ENCODE measurements at places on chromosomes 4 and X. TPM values are rescaled to one million over a fixed set of nuclear protein-coding genes. Genes with fewer than 3 reads are reported as not detected.

GRCh38 chr4:91488946-91489345, 814.8 kb upstream of the GRID2 start:
- H3K27ac ChIP-seq, result no peak overlapping the region
- H3K36me3 ChIP-seq, result no peaks in the 10 kb centered on the region
- H3K4me1 ChIP-seq, result no peaks in the 10 kb centered on the region
- no peak for DNase-seq

DNA sequence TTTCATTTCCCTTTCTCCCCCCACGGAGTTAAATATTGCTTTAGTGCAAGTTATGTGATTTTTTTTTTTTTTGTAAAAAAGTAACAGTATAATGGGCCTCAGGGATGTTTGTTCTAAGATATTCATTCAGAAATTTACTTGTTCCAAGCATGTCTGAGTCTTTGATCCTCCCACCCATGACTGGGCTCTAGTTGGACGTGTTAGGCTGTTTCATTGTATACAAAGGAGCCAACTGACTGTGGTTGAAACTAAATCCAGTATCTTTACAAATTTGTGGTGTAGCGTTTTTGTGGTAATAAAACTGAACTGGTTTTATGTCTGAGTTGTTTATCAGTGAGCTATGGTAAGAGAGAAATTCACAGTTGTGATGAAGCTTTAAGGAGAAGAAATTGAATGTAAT, 74.1 kb downstream of the DOCK11 start:
- no peaks in the 10 kb centered on the region for H3K4me1 ChIP-seq
- H3K27ac ChIP-seq, result no peak overlapping the region
- no peak for DNase-seq
- H3K36me3 ChIP-seq, result no peaks in the 10 kb centered on the region
- H3K27me3 ChIP-seq, result no peaks in the 10 kb centered on the region

- H3K4me3 ChIP-seq, result no peak overlapping the region
- no peaks in the 10 kb centered on the region for H3K4me1 ChIP-seq
- no peaks in the 10 kb centered on the region for H3K27me3 ChIP-seq
- no peak for DNase-seq
- H3K27ac ChIP-seq, result no peak overlapping the region
These were observed 74.8 kb downstream of the HTRA3 start for GRCh38 chr4:8344377-8344776.

DNA sequence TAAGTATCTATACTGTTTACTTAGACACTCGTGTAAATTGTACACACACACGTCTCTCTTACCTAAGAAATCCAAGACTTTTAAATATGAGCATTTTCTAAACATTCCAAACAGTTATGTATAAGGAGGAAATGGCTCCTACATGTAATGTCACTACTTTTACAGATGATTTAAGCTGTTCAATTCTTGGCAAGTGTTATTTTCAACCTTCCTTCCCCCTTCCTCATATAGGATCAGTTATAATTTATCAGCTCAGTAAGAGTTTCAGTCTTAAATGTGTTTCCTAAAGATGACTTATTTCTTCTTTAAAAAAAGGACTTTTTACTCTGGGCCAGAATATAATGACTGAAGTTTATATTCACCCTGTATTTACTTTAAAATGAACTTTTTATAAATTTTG, 601.1 kb downstream of the ANKRD50 start:
- H3K27ac ChIP-seq, result no peak overlapping the region
- H3K36me3 ChIP-seq, result no peaks in the 10 kb centered on the region
- no peaks in the 10 kb centered on the region for H3K27me3 ChIP-seq
- no peak overlapping the region for H3K4me3 ChIP-seq
- H3K4me1 ChIP-seq, result peaks cover 6% of the 10 kb centered on the region

GRCh38 chrX:9301836-9302235, 163.0 kb upstream of the TBL1X start:
- no peaks in the 10 kb centered on the region for H3K36me3 ChIP-seq
- no peak overlapping the region for H3K27ac ChIP-seq
- no peak overlapping the region for H3K4me3 ChIP-seq
- no peak for DNase-seq
- H3K4me1 ChIP-seq, result no peaks in the 10 kb centered on the region
- no peaks in the 10 kb centered on the region for H3K27me3 ChIP-seq

DNA sequence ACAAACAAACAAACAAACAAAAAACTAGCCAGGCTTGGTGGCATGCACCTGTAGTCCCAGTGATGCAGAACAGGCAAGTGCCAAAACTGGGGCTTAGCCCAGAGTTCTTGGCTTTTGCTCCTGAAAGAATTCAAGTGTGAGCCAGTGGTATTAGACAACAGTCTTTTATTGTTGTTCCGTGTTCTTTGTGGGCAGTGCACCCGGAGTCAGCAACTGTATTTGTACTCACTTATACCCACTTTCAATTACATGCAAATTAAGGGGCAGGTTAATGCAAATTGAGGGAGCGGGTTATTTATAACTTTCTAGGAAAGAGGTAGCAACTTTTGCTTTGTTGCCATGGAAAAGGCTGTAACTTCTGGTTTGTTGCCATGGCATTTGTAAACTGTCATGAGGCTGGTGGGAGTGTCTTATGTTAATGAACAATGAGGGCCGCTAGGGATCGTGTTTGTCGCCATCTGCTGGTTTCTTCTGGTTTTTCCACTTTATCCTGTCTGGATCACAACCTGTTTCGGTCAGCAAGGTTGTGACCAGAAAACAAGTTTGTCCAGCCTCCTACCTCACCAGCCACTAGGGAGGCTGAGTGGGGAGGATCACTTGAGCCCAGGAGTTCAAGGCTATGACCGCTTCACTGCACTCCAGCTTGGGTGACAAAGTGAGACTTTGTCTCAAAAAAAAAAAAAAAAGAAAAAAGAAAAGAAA, 88.8 kb upstream of the ESX1 start:
- H3K4me1 ChIP-seq, result no peaks in the 10 kb centered on the region
- no peak overlapping the region for H3K4me3 ChIP-seq
- no peaks in the 10 kb centered on the region for H3K36me3 ChIP-seq
- H3K27me3 ChIP-seq, result no peaks in the 10 kb centered on the region

GRCh38 chrX:123603491-123603890, 129.4 kb downstream of the THOC2 start:
- no peaks in the 10 kb centered on the region for H3K27me3 ChIP-seq
- H3K4me3 ChIP-seq, result no peak overlapping the region
- H3K4me1 ChIP-seq, result no peaks in the 10 kb centered on the region
- no peak overlapping the region for H3K27ac ChIP-seq

DNA sequence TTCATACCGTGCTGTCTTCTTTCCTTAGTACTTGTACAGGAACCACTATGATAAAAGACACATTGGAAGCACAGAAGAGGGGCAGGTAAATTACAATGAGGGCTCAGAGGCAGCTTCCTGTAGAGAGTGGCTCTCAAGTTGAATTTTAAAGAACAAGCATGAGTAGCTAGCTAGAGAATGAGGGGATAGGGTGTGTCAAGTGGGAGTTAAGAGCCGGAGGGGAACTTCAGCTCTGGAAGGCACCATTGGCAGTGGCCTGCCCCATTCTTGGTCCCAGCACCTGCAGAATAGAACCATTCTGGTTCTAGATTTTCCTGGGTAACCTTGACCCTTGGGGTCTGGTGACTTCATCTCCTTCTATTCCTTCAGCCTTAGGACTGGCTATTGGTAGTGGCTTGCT, 34.0 kb upstream of the JADE1 start:
- no peaks in the 10 kb centered on the region for H3K27me3 ChIP-seq
- DNase-seq, result no peak
- no peak overlapping the region for H3K4me3 ChIP-seq

- no peak for DNase-seq
- no peaks in the 10 kb centered on the region for H3K4me1 ChIP-seq
- H3K27ac ChIP-seq, result no peak overlapping the region
- H3K36me3 ChIP-seq, result no peaks in the 10 kb centered on the region
These were observed 1653.3 kb upstream of the PCDH7 start for GRCh38 chr4:29066861-29067260.

HERC6 gene
- total RNA-seq, result 8.4 TPM

ZNF674 gene
- total RNA-seq, result 3.0 TPM

RTL9 gene
- total RNA-seq, result 0.03 TPM

PCDH7 gene
- total RNA-seq, result 12.9 TPM
